ENCODE measurements at places on chromosomes 7 and 10. TPM values are rescaled to one million over a fixed set of nuclear protein-coding genes. Genes with fewer than 3 reads are reported as not detected.

DNA sequence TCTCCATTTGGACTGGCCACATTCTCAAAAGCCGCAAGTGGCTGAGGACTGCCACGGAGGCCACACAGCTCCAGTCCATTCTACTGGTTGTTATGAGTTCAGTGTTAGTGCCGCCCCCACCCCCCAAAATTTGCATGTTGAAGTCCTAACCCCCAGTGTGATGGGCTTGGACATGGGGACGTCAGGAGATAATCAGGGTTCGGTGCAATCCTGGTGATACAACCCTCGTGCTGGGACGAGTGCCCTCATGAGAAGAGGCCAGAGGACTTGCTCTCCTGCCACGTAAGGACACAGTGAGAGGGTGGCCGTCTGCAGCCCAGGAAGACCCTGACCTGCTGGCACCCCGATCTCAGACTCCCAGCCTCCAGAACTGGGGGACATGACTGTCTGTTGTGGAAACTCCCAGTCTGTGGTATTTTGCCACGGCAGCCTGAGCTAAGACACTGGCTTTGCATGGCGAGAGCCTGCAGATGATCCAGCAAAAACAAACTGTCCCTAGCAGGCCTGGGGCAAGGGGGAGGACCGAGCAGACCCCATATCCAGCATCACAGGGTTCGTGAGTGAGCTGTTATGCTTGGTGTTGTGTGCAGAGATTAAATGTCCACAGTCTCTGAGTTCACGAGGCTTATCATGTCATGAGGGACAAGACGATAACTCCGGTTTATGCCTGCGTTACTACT lies 41.5 kb upstream of the INSIG1 start:
- no peak overlapping the region for H3K4me3 ChIP-seq
- H3K27ac ChIP-seq, result no peak overlapping the region
- H3K27me3 ChIP-seq, result no peaks in the 10 kb centered on the region
- H3K4me1 ChIP-seq, result peaks cover 30% of the 10 kb centered on the region
- no peaks in the 10 kb centered on the region for H3K36me3 ChIP-seq

GRCh38 chr10:118145256-118145655 lies 98.5 kb upstream of the RAB11FIP2 start:
- peaks cover 27% of the 10 kb centered on the region for H3K27me3 ChIP-seq
- H3K4me1 ChIP-seq, result peaks cover 15% of the 10 kb centered on the region
- DNase-seq, result no peak

DNA sequence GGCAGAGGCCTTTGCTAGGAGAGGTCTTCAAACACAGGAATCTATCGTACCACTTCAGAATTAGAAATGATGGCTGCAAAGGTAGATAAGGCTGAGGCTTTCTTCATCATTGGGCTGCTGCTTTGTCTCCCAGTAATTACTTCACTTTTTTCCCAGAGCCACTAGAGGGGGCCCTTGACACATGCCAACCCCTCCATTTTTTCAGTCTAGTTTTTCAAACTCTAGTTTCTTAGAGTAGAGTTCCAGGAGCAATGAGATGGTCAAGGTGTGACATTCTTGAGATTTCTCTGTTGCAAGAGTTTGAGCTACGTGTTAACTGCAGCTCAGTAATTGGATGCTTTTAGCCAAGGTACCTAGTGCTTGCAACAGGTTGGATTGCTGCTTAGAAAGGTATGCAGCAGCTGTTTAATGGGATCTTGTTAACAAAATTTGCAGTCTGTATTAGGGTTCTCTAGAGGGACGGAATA lies 33.8 kb upstream of the RBM20 start:
- H3K27ac ChIP-seq, result peak overlapping the region; percentile 0
- H3K4me3 ChIP-seq, result no peak overlapping the region
- no peak for DNase-seq
- H3K27me3 ChIP-seq, result no peaks in the 10 kb centered on the region

- H3K36me3 ChIP-seq, result no peaks in the 10 kb centered on the region
- no peak overlapping the region for H3K27ac ChIP-seq
- no peak for DNase-seq
- no peak overlapping the region for H3K4me3 ChIP-seq
- H3K4me1 ChIP-seq, result peaks cover 2% of the 10 kb centered on the region
These were observed 70.6 kb upstream of the AKR1E2 start for GRCh38 chr10:4755286-4755989.

- peaks cover 20% of the 10 kb centered on the region for H3K4me1 ChIP-seq
- no peak for DNase-seq
- H3K27me3 ChIP-seq, result peaks cover 39% of the 10 kb centered on the region
- H3K27ac ChIP-seq, result no peak overlapping the region
- no peaks in the 10 kb centered on the region for H3K36me3 ChIP-seq
These were observed 86.6 kb upstream of the UNC5B start for GRCh38 chr10:71125749-71126107.

DNA sequence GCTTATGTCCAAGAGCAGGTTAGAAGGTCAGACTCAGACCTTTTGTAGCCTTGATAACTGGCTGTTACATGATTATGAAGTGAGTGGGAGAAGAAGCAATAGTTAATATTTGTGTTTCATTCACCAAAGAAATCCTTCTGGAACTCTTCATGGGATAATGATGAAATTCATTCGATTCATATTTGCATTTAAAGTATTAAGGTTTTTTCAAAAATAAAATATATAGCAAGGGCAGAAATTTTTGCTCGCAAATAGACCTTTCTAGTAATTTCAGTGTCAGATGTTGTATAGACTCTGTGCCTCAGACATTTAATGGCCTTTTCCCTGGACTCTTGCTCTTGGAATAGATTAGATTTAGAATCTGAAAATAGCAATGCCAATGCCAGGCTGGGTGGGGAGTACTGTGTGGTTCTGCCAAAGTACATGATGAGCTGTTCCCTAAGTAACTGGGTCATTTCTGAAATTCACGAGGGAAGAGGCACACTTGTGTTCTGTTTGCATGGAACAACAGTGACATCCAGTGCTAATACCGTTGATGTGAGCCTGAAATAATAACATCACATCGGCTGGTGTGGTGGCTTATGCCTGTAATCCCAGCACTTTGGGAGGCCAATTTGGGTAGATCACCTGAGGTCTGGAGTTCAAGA lies 119.2 kb downstream of the MBL2 start:
- peaks cover 22% of the 10 kb centered on the region for H3K4me1 ChIP-seq
- H3K36me3 ChIP-seq, result no peaks in the 10 kb centered on the region
- H3K27me3 ChIP-seq, result no peaks in the 10 kb centered on the region
- H3K4me3 ChIP-seq, result no peak overlapping the region
- no peak overlapping the region for H3K27ac ChIP-seq
- no peak for DNase-seq

- no peak for DNase-seq
- H3K36me3 ChIP-seq, result peaks cover 7% of the 10 kb centered on the region
- H3K4me1 ChIP-seq, result peaks cover 26% of the 10 kb centered on the region
- H3K27me3 ChIP-seq, result peaks cover 5% of the 10 kb centered on the region
These were observed 227.2 kb downstream of the CUX1 start for GRCh38 chr7:102044641-102044983.

DNA sequence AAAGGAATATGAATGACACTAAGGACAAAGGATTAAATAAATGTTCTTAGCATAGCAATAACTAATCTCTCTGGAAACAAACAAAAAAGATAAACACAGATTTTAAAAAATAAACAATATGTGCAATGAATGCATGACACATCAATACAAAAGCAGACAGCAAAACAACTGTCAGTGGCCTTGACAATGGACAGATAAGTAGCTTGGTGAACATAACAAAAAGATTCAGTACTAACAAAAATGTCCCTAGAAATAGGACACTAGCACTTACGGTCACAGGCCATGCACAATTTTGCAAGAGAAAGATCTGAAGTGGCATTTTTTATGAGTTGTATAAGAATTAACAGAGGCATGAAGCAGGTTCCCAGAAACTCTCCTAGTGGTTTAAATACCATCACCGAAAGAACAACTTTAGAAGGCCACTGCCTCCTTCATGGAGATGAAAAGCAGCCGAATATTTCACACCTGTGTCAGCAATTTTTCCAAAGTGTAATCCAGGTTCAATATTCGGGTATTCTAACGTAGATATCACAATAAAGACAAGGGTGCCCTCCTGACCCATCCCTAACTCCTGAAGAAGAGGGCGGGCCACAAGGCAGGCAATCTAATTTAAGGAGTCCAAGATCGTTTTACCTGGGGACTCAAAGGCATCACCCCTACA lies 231.3 kb upstream of the MKLN1 start:
- no peaks in the 10 kb centered on the region for H3K36me3 ChIP-seq
- no peak overlapping the region for H3K4me3 ChIP-seq
- no peaks in the 10 kb centered on the region for H3K27me3 ChIP-seq
- no peak for DNase-seq
- peaks cover 11% of the 10 kb centered on the region for H3K4me1 ChIP-seq
- H3K27ac ChIP-seq, result no peak overlapping the region

DNA sequence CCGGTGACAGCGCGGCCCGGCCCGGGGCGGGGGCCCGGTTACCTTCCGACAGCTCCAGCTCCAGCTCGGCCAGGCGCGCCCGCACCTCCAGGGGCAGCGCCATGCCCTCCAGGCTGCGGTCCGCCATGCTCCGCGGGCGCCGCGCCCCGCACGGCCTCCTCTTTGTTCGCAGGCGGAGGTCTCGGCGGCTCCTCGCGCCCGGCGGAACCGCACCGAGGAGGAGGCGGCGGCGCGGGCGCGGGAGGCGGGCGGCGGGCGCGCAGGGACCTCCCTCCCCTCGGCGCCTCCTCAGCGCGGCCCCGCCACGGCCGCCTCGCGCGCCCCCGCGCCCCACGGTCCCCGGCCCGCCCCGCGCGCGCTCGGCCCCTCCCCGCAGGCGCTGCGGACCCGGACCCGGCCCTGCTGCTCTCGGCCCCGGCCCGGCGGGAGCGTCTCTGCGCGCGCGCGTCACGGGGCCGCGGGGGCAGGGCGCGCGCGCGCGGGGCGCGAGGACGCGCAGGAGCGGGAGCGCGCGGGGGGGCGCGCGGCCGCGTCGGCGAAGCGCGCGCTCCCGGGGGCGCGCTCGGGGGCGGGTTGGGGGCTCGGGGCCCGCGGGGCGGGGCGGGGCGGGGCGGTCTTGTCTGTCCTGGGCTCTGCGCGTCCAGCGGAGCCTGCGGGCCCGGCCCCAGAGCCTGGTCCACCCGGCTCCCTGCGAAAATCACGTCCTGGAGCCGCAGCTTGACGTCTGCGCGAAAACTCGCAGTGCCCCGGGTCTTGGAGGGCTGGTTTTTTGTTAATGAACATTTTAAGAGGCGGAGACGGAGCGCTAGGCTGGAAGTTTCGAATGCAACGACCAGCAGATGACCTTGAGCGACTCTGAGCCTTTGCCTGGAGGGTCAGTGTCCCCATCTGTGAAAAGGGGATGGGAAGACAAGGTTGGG lies at the start of gene DIP2C:
Gene DIP2C, minus strand, starts transcription at position 217 of the 920 bp plus-strand sequence. Its CDS starts 90 bp downstream, at position 127.
- H3K27ac ChIP-seq, result peak within 1 kb of the TSS; percentile 93
- peaks cover 34% of the 10 kb centered on the region for H3K4me1 ChIP-seq
- peak within 1 kb of the TSS; percentile 83 for H3K4me3 ChIP-seq
- peak; percentile 77 for DNase-seq
- peaks cover 9% of the 10 kb centered on the region for H3K27me3 ChIP-seq

DNA sequence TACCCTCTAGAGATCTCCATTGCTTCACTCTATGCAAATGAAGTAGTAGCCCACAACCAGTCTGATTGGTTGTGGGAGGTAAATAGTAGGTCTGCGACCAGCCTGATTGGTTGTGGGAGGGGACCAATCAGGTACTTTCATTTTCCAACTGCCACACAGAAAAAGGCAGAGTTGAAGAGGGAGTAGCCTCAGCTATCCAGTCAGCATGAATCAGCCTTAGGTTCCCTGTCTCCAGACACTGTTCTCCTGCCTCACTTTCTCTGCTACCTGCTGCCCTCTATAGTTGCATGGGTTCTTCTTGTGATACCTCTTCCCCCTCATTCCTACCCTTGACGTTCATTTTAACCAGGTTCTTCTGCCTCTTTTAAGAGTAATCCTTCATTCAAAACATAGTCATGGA lies 114.5 kb upstream of the LYZL1 start:
- no peak overlapping the region for H3K27ac ChIP-seq
- H3K27me3 ChIP-seq, result no peaks in the 10 kb centered on the region
- no peak overlapping the region for H3K4me3 ChIP-seq
- H3K36me3 ChIP-seq, result peaks cover 23% of the 10 kb centered on the region
- no peak for DNase-seq

DNA sequence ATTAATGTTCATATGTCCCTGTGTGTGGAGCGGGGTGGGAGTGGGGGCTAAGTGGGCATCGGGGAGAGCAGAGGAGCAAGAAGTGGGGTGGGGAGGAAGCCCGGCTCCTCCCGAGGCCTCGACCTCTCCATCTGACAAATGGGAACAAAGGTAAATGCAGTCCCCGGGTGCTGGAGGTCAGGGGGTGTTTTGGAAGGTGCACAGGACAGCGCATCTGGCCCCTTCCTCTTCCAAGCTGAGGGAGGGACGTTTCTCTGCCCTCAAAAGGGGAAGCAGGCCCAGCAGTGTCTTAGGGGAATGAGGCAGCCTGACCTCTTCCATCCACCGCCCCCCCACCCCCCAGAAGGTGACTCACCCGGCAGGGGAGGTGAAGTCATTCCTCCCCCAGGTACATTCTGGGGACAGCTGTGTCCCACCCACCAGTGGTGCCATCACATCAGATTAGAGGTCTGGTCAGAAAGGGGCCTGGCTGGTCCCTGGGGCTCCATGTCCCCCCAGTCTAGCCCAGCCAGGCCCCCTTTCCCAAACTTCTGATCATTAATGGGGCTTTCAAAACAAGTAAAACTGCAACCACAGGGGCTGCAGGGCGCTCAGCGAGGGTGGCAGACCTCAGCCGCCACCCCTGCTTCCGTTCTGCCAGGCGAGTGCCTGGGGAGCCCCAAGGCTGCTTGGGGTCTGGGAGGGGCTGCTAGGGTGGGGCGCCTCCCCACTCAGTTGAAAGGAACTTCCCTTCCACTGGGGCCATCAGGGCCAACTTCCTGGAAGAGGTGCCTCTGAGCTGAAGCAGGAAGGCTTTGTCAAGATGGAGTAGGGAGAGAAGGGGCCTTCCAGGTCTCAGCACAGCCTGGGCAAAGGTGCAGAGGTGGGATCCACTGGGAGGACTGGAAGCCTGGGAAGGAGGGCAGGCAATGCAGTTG lies 10.8 kb downstream of the LFNG start:
- peaks cover 11% of the 10 kb centered on the region for H3K4me1 ChIP-seq
- no peak overlapping the region for H3K27ac ChIP-seq
- peaks cover 4% of the 10 kb centered on the region for H3K36me3 ChIP-seq
- no peaks in the 10 kb centered on the region for H3K27me3 ChIP-seq

- peaks cover 21% of the 10 kb centered on the region for H3K4me1 ChIP-seq
- no peak for DNase-seq
- no peaks in the 10 kb centered on the region for H3K36me3 ChIP-seq
- H3K4me3 ChIP-seq, result no peak overlapping the region
These were observed 111.6 kb downstream of the ARHGAP22 start for GRCh38 chr10:48493083-48493871.

GRCh38 chr10:11236234-11236633 lies 218.6 kb downstream of the CELF2 start:
- H3K4me3 ChIP-seq, result no peak overlapping the region
- no peak overlapping the region for H3K27ac ChIP-seq
- peaks cover 2% of the 10 kb centered on the region for H3K36me3 ChIP-seq
- no peak for DNase-seq

The TMEM139 gene
- 7.9 TPM for total RNA-seq

The FAM13C gene
- total RNA-seq, result 6.8 TPM

The CYP2C8 gene
- 5.8 TPM for total RNA-seq
